ENCODE measurements at places on chromosomes 2 and 18.

DNA sequence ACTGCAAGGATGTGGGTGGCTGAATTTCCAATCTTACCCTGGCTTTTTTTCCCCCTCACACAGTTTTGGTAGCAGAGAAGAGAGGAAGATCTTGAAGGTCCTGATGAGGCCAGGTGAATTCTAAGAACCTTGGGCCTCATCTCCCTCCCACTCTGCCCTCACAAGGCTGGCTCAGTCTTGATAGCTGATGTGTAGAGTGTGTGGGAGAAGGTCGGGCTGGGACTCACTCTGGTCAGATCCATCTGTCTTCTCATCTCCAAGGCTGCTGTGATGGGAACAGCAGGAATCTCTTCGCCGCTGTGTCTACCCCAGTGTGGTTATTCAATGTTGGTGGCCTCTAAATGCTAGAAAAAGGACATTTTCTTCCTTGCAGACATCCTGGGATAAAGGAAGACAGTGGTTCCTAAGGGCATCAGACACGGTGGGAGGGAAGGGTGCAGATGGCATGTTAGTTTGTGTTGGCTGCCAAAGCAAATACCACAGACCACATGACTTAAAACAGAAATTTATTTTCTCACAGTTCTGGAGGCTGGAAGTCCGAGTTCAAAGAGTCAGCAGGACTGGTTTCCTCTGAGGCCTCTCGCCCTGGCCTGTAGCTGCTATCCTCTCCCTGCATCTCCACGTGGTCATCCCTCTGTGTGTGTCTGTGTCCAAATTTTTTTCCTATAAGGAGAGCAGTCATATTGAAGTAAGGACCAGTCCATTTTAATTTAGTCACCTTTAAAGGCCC is 37.6 kb upstream of the MGAT4A start:
- no peak for DNase-seq

GRCh38 chr2:166157578-166157977 is 29.8 kb upstream of the SCN1A start:
- DNase-seq, result no peak

DNA sequence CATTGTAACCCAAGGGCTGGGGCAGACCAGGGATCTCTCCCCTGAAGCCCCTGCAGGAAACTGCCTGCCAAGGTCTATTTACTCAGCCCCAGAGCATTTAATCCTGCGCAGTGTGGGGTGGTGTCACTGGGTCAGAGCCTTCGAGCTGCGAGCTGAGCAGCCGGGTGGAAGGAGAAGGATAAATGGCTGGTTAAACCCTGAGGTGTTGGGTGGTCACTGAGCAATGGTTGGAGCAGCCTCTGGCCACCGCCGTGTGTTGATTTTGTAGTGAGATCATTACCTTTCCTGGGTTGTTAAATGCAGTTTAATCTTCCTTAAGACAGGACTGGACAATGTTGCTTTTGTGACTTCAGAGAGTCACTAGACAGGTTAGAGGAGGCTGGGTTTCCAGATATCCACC is 98.1 kb downstream of the SETBP1 start:
- no peak for DNase-seq

GRCh38 chr2:46650556-46651001 is 171.2 kb downstream of the TMEM247 start:
- DNase-seq, result peak; percentile 73

GRCh38 chr2:215514516-215514915 is 78.6 kb upstream of the FN1 start:
- DNase-seq, result no peak

DNA sequence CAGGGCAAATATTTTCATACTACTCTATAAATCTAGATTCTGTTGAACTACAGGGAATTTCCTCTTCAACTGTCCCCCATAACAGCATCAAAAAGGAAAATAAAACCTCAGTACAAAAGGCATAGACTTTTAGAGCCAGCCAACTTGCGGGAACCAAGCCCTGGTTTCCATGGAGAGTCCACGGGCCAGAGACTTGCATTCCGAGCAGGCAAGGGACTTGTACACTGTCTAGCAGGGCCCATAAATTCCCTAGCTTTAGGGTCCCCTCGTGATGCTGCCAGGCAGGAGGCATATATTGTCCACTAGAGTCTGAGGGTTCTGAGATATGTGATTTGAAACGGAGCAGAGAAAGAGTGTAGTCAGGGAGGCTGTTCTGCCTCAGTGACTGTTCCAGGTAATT is 153.1 kb upstream of the SLC14A2 start:
- DNase-seq, result no peak

DNA sequence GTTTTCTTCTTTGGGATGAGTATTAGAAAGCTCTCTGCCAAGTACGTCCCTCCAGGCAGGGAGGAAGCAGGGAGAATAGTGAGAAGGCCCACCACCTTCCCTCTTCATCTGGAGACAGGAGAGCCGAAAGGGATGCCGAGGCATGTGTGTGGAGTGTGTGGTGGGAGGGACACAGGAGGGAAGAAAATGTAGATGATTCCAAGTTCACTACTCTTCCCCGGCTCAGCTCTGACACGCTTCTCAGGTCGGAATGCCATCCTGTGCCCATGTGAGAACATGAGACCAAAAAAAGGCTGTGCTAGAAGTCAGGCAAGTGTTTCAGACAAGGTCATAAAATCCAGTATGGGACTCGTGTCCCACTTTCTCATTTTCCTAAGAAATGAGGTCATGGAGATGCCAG is 47.4 kb downstream of the GYPC start:
- DNase-seq, result no peak

- DNase-seq, result no peak
Observed at GRCh38 chr2:190328573-190329147, 9.0 kb upstream of the HIBCH start.

- no peak for DNase-seq
Observed at GRCh38 chr2:11761259-11761658, 14.8 kb downstream of the LPIN1 start.

DNA sequence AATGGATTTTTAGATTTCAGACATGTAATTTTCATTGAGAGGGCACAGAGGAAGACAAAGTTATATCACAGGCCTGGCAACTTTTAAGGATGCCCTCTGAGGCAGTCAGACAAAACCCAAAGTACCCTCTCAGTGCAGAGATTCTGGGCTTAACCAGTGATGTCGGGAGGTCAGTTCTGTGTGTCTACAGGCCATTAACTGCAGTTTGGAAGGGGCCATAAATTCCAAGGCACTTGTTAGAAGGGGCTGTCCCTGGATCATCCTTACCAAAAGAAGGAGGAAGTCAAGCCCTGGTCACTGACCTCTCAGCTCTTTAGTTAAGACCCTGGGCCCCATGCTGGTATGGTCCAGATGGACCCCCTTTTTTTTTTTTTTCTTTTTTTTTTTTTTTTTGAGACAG is 60.7 kb downstream of the LRRFIP1 start:
- no peak for DNase-seq
